ENCODE measurements at places on chromosomes 7 and 10.

DNA sequence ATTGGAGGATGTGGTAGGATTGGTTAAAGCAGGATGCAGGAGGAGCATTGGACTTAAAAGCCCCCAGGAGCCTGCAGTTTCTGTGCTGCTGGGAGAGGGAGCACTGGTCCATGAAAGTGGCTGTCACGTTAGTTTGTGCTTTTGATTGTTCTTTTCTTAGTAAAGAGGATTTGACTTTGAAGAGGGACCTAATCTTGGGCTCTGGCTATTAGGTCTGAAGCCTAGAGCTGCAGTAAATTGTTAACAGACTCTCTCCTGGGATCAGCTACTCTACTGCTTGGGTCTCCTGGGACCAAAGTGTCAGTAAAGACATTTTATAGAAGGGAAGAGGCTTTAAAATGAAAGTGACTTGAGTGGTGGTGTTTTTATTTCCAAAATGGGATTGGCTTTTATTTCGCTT is 3.7 kb downstream of the ZFYVE27 start:
- DNase-seq: no peak

GRCh38 chr10:43928425-43928968 is 279.8 kb upstream of the ZNF32 start:
- no peak for DNase-seq

GRCh38 chr10:103111031-103111917 is 81.8 kb downstream of the NT5C2 start:
- DNase-seq: no peak

DNA sequence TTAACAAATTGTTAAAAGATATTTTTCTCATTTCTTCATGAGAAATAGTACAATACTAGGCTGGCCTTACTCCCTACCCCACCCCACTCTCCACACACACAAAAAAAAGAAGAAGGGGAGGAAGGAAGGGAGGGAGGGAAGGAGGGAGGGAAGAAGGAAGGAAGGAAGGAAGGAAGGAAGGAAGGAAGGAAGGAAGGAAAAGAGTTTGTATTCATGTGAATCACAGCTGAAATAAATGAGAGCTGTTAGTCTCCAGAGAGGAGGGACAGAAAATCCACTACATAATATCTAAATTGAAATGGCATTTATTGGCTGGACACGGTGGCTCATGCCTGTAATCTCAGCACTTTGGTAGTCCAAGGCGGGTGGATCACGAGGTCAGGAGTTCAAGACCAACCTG is 57.8 kb downstream of the SEMA3A start:
- no peak for DNase-seq

DNA sequence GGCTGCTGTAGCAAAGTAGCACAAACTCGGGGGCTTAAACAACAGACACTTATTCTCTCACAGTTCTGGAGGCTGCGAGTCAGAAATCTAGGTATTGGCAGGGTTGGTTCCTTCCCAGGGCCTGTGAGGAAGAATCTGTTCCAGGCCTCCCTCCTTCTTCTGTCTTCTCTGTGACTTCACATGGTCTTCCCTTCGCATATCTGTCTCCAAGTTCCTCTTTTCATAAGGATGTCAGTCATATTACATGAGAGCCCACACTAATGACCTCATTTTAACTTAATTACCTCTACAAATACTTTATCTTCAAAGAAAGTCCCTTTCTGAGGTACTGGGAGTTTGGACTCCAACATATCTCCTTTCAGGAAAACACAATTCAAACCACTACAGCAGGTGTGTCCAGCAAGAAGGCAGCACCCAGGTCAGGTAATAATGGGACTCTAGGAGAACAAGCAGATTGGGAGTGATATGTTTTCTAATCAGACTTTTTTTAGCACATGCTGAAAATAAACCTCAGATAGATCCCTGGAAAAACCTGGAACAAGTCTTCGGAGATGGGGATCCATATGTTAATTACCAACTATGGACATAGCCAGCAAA is 11.7 kb downstream of the CREB5 start:
- no peak for DNase-seq

GRCh38 chr10:10530313-10530712 is 487.4 kb upstream of the CELF2 start:
- DNase-seq: no peak

DNA sequence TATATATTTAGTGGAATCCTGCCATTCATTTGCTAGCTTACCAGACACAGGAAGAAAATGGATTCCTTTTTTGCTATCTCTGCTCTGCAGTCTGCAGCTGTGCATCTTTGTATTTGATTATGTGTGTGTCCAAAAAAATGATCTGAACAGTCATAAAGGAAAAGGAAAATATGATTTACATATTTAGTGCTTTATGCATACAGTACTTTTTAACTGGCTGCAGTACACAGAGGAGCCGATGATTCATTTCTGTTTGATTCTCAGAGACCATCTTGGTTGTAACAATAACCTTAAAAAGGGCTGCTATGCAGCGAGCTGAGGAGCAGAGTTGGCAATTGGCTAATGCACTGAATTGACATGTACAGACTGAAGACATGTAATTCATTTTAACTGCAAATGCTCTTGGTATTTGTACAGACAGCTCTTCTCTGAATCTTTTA is 151.3 kb upstream of the FZD1 start:
- DNase-seq: no peak

DNA sequence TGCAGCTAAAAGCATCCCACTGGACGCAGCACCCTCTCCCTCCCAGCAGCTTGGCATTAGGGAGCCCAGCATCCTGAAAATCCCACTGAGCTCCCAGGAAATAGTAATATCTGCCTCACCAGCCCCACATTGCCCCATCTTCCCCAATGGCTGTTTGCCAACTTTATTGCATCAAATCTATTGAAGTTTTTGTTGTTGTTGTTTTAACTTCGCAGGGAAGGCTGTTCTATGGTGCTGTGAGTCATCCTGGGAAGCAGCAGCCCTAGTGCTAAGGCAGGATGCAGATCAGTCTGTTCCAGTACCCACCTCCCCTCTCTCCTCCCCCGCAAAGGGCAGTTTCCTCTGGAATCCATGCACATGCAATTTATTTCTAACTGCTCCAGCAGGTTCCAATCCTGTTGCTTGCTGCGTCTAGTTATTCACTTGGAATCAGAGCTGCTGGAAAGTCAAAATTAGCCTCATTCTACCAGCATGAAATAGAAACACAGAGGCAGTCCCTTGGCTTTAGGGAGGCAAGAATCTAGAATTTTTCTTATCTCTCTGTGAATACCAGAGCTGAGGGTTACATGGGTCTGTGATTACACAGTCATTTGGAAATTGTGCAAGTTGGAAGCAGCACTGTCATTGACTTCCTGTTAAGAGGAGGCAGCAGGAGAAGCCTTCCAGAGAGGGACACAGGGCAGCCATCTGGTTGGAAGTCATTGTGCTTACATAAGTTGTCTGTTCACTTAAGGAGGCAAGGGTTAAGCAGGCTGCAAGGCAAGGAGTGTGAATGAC is 115.9 kb upstream of the CACUL1 start:
- DNase-seq: no peak

GRCh38 chr7:28705350-28705749 is 252.8 kb downstream of the TRIL start:
- no peak for DNase-seq

- no peak for DNase-seq
Observed at GRCh38 chr7:78377532-78377931, 579.0 kb downstream of the PHTF2 start.

DNA sequence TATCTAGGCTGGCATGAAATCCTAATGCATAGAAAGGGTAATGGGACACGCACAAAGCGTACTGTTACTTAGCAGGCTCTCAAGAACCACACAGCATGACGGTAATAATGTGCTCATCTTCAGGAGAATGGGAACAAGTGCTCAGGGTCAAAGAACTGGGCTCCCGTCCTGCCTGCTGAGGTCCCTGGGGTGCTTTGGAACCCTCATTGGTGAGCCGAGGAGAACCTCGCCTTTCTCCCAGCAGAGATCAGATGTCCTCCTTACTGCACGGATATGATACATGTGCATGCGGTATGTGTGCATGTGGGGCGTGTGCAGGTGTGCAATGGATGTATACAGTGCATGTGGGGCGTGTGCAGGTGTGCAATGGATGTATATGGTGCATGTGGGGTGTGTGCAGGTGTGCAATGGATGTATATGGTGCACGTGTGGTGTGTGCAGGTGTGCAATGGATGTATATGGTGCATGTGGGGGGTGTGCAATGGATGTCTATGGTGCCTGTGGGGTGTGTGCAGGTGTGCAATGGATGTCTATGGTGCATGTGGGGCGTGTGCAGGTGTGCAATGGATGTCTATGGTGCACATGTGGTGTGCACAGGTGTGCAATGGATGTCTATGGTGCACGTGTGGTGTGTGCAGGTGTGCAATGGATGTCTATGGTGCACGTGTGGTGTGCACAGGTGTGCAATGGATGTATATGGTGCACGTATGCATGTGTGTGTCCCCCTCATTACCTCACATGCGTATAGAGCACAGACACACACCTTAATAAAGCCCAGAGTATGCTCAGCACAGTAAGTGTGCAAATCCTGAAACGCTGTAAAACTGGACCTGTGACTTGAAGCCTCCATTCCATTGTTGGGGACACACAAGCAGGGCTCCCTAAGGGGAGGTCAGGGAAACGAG is 336.3 kb downstream of the PTPRN2 start:
- DNase-seq: no peak

GRCh38 chr10:51630640-51631005 is 68.8 kb downstream of the CSTF2T start:
- DNase-seq: no peak

GRCh38 chr7:90239625-90240228 is 5.2 kb upstream of the CFAP69 start:
- DNase-seq: no peak

- no peak for DNase-seq
Observed at GRCh38 chr10:29009464-29009863, 279.4 kb upstream of the LYZL1 start.

- DNase-seq: no peak
Observed at GRCh38 chr7:112306903-112307302, 100.4 kb downstream of the ZNF277 start.

DNA sequence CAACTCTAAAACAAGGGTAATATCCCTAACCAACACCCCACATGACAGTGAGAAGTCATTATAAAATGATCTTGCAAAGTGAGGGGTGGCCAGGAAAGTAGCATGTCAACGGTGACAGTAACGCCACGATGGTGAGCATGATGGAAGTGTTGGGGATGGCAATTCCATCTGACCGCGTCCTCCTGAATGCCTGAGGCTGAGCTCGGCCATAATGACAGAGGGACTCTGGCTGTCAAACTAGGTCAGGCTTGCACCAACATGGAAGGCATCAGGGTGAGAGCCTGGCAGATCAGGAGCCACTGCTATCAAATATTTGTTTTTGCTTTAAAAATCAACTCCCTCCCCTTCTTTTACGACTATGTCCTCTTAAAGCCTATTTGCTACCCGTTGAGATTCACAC is 55.7 kb upstream of the EFCAB10 start:
- no peak for DNase-seq

DNA sequence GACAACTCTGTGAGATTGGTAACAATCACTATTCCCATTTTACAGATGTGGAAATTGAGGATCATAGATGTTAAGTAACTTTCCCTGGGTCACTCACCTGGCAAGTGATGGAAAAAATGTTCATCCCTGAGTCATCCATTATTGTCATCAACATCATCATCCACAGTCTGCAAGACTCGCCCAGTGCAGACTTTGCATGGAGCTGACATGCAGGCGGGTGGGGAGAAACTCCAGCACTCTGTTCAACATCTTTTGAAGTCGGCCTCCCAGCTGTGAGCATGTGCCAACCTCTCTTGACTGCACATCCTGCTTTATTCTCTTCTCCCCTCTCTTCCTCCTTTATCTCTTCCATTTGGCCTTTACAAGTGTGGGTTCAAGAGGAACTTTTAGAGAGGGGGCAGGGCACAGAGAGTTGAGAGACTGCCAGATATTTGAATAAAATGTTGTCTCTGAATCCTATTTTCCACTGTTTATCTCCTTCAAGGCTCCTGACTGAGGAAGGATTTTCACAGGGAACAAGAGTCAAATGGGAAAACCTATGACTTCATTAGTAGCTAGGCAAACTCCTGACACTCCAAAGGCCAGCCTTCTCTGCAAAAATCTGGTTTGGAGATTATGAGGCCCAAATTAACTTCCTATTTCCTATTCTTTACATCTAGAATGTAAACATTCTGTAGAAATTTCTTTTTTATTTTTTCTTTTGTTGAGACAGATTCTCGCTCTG is 283.7 kb upstream of the PODXL start:
- no peak for DNase-seq

- DNase-seq: no peak
Observed at GRCh38 chr7:77933394-77933793, 134.8 kb downstream of the PHTF2 start.

- DNase-seq: no peak
Observed at GRCh38 chr10:35640474-35640873, 1.6 kb downstream of the FZD8 start.

GRCh38 chr7:90178679-90179278 is 24.5 kb downstream of the STEAP1 start:
- DNase-seq: no peak

DNA sequence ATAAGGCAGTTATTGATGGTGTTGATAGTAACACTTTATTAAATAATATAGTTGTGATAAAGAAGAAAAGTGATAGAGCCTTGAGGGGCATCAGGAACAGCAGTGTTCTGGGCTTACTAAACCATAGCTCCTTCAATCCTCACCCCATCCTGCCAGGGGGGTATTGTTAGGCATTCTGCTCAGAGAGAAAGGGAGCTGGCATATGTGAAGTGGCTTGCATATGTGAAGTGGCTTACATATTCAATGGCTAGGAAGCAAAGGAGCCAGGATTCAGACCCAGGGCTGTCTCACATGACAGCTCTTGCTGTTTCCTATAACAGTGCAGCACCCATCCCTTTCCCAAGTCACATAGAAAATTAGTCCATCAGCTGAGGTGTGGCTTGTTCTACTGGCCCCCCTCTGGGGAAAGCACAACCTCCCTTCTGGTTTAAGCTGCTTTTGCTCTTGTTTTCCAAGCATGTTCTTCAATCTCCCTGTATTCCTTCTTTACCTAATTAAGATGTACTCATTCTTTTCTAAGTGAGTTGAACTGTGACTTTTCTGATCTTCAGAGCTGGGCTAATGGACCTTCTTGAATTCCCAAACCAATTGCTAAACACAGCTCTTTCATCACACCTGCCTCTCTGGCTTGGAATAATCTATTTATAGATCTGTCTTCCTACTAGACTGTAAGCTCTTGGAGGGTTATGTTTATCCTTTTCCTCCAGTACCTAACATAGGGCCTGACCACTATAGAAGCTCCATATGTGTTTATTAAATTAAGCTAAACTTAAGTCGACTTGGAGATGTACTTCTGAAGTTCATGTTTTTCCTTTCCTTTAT is 108.7 kb upstream of the GLI3 start:
- no peak for DNase-seq

- DNase-seq: no peak
Observed at GRCh38 chr7:157113607-157114006, 25.1 kb upstream of the UBE3C start.
